HEK293T (cell line): ENCODE measurements at places on chromosomes 7 and 10.

DNA sequence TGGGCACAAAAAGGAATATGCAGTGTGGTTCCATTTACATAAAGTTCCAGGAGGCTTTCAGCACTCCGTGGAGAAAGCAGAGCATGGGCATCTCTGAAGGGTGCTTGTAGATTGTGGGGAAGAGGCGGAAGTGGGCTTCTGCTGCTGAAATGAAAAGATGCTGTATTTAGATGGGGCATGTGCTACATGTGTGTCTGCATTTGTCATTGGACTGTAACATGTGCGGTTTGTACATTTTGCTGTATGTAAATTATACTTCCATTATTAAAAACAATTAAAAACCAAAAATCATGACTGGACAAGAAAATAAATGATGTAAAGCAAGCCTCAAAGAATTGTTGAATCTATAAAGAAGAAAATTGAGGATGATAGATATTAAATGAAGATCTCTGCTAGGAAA lies 334.0 kb downstream of the WDR37 start:
- no peak for DNase-seq

- DNase-seq, result no peak
Observed at GRCh38 chr10:122379041-122379440, 4.5 kb downstream of the PLEKHA1 start.

DNA sequence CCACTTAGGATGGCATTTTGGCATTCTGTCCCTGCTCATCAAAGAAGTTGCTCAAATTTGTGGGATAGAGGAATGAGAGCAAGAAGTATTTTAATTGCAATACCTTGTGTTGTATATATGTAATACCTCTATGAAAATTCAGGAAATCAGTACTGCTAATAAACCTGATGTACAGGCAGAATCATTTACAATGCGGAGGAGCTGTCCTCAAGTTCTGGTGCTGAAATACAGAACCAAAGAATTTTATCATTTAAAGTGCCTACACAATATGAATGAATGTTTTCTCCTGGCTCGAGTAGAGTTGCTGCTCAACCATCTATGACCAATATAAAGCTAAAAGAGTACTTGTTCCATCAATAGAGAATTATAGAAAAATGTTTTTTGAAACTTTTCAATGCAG lies 305.8 kb downstream of the PLXNA4 start:
- no peak for DNase-seq

DNA sequence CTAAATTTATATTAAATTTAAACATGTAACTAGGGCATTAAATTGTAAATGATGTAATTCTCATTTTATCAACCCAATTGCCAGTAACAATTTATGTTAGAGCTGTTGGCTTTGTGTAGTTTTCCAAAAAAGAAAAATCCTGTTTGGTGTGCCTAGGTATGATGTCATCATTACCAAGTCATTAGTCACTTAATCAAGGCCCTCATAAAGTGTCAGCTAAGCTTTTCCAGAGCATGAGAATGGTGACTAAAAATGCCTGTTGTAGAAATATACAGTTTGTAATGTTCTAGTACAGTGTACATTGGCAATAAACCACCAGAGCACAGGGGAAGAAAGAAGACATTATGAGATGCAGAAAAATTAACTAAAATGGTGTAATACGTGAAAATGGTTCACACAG lies 593.8 kb upstream of the ANKRD30A start:
- DNase-seq, result no peak

GRCh38 chr7:113113912-113114311 lies 4.4 kb downstream of the SMIM30 start:
- peak; percentile 14 for DNase-seq

GRCh38 chr7:120164-120991 lies 72.0 kb upstream of the FAM20C start:
- no peak for DNase-seq

- no peak for DNase-seq
Observed at GRCh38 chr7:41312235-41312634, 390.7 kb downstream of the INHBA start.

DNA sequence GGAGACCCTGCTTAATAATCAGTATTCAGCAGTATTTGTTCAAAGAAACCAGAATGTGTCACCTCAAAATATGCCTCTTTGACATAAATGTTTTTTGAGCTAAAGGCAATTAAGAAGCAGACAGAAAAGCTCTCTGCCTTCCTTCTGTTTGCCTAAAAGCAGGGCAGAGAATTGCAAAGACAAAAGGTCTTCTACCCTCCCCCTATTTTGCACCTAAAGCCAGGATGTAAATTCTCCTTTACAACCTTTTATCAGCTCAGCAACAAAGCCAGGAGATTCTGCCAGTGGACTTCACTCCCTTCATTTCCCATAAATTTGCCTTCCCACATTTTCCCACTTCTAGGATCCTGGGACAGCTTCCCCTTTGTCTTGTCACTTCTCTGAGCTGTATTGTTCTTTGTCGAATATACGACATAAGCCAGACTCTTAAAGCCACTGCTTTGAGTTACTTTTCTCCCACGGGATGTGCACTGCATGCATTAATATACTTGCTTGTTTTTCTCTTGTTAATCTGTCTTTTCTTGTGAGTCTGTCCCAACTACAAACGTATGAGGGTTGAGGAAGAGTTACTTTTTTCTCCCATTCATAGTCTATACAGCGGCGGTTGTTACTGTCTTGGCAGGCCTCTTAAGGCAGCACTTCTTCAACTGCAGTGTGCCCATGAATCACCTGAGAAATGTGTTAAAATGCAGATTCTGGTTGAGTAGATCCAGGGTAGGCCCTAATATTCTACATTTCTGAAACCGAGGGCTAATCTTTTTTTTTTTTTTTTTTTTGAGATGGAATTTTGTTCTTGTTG lies 48.2 kb downstream of the ST8SIA6 start:
- no peak for DNase-seq

DNA sequence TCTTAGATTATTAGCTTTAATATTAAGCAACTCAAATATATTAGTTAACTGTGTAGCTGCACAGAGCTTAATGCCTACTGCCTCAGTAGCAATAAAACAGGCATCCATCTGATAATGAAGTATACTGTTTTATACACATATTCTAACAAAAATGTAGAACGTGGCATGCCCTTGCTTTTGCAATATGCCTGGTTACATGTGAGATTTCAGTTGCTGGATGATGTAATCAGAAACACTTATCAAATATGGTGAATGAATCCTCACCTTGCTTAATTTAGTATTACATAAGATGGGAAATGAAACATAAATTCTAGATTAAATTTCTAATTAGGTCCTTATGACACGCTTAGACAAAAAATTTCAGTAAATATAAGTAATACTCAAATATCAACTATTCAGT lies 8.0 kb downstream of the DNAJC1 start:
- no peak for DNase-seq

- DNase-seq, result no peak
Observed at GRCh38 chr10:43234471-43235041, 32.3 kb downstream of the RASGEF1A start.

GRCh38 chr7:130479716-130480400 lies 12.0 kb upstream of the MEST start:
- DNase-seq, result no peak

- DNase-seq, result no peak
Observed at GRCh38 chr7:99949645-99950228, 20.3 kb upstream of the GJC3 start.

GRCh38 chr10:131184503-131184902 lies 127.0 kb downstream of the TCERG1L start:
- no peak for DNase-seq

- no peak for DNase-seq
Observed at GRCh38 chr10:47165711-47166404, 134.1 kb upstream of the GDF10 start.

GRCh38 chr7:109309790-109310189 lies 740.1 kb downstream of the DNAJB9 start:
- DNase-seq, result no peak

GRCh38 chr7:102291056-102291915 lies 4.6 kb downstream of the SH2B2 start:
- DNase-seq, result no peak

DNA sequence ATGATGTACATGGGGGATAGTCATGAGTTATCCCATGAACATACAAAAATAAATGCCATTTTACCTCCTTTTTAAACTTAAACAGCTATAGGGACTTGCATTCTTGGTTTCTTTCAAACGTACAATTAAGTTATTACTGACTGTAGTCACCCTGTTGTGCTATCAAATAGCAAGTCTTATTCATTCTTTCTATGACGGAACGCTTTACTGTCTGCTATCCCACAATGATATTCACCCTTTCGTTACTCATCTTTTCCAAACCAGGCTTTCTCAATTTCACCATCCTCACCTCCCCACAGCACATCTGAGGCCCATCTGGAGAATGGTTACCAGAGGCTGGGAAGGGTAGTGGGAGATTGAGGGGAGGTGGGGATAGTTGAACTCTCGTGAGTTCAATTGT lies 218.8 kb downstream of the PHF14 start:
- DNase-seq, result no peak

GRCh38 chr7:24703296-24703695 lies 54.0 kb downstream of the GSDME start:
- no peak for DNase-seq

DNA sequence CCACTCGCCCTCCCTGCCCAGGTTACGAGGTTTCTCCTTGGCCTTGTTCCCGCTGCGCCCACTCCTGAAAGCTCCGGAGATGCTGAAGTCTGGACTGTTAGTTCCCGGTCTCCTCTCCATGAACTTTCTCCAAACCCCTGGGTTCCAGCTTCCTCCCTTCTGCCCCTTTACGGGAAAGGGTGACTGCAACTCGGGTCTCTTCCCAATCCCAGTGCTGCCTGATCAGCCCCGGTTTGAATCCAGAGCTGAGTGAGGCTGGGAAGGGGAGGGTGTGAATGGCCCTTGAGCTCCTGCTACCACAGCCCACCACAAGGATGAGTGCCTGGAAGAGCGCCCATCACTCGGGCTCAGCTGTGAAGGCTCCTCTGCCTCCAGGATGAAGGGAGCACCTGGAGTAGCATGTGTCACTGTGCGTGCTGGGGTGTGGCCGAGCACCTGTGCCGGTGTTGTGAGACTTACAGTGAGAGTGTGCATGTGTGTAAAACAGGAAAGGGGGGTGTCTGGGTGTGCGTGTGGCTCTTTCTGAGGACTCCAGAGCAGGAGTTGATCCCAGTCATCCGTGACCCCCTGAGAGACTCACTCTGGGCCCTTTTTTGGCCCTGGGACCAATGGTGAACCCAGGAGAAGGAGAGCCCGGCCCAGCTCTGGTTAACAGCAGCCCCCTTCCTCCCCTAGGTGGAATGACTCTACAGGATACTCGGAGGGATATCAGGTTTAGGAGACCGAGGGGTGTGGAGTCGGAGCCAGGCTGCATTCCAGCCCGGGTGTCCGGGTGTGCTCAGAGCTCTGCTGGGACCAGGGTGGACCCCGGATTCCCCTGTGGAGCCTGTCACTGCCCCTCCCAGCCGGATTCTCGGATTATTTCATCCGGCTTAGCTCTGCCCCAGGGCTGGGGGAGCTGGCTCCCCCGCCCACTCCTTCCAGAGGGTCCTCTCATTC lies 1.1 kb upstream of the ZNF467 start:
- no peak for DNase-seq

DNA sequence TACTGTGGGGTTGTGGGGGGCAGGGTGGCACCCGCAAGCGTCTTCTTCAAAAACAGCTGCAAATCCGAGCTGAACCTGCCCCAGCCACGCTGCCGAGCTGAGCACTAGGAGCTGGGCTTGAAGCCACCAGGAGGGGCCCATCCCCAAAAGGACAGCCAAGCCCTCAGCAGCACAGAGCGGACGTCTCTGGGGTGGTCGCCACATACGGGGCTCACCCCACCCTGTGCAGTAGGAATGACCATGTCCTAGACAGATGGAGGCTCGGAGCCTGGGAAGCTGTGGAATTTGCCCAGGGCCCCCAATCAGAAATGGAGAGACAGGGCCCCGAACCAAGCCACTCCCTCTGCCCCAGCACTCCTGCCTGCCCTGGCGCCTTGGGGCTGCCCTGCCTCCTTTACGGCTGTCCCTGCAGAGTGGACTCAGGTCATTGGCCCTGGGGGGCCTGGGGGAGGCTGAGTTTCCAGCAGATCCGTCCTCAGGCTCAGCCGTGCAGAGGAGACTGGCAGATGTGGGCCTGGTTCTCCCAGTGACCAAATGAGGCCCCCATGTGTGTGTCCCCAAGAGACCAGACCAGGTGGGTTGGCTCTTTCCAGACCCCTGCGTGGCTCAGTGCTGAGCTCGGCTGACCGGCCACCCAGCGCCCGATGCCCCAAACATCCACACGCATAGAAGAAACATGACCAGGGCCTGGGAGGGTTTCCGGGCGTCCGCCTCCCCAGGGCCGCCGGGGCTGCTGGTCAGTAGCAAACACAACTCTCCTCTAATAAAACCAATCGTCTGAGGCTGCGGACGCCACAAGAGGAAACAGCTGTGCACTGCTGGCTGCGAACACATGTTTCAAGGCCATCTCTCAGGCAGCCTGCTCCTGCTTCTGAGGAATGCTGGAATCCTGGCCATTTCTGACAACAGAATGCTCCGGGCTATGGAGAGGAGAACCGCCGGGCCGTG lies 54.9 kb downstream of the PDGFA start:
- no peak for DNase-seq

DNA sequence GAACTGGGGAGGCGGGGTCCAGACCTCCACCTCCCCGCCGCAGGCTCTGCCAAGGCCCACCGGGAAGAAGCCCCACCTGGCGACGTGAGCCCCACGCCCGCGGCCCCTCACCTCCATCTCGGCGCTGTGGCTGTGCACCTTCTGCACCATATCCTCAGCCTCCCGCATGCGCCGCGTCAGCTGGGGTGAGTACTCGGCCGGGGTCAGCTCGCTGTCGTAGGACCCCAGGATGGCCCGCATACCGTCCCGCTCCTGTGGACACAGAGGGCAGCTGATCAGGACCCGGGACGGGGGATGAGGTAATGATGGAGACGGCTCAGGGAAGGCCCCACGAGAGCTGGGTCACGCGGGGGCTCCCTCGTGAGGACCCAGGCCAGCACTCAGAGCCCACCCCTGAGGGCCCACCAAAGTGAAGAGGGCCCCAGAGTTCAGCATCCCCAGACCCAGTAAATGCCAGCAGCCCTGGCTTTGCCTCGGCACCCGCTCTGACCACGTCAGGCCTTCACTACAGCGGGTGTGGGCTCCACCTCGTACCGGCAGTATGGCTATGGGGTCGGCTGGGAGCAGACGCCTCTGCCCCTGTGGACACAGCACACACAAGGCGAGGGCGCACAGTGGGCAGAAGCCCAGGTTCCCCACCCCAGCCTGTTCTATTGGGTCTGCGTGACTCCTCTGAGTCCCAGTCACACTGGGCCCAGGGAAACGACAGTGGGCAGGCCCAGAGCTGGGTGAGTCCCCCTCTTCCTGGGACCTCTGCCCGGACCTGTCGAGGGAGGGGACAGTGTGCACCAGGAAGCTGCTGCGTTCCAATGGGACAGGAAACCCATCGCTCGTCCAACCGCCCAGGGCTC lies 218.1 kb downstream of the MAD1L1 start:
- DNase-seq, result no peak

DNA sequence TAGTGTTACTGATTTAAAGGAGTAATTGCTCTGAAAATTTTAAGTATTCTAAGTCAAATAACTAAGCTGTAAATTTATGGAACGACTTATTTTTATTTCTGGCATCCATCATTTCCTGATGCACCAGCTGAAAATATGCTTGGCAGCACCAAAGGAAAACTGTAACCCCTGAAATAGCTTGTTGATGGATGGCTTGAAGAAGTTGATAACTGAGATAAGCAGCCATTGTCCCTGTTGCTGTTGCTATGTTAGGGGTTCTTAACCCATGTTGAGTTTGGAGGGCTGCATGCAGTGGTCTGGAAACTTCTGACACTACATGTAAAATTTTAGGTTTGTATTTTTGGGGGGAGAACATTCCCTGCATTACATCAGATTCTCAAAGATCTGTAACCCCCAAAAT lies 30.6 kb downstream of the RPA3 start:
- DNase-seq, result no peak
